ENCODE measurements at places on chromosomes 4 and X.
A peak's percentile ranks its signal among the peaks of the same experiment; 100 is the strongest.

GRCh38 chrX:1249101-1249887 lies 19.3 kb upstream of the CSF2RA start:
- H3K36me3 ChIP-seq: no peaks in the 10 kb centered on the region
- H3K4me3 ChIP-seq: peak overlapping the region; percentile 35
- H3K4me1 ChIP-seq: peaks cover 18% of the 10 kb centered on the region
- H3K27me3 ChIP-seq: peaks cover 10% of the 10 kb centered on the region
- peak overlapping the region; percentile 57 for H3K27ac ChIP-seq
- DNase-seq: peak; percentile 64

GRCh38 chr4:21763855-21764254 lies 184.7 kb downstream of the KCNIP4 start:
- no peaks in the 10 kb centered on the region for H3K36me3 ChIP-seq
- DNase-seq: no peak
- H3K27ac ChIP-seq: no peak overlapping the region

- H3K36me3 ChIP-seq: no peaks in the 10 kb centered on the region
- H3K4me3 ChIP-seq: no peak overlapping the region
- no peak for DNase-seq
- H3K27me3 ChIP-seq: no peaks in the 10 kb centered on the region
- no peak overlapping the region for H3K27ac ChIP-seq
- no peaks in the 10 kb centered on the region for H3K4me1 ChIP-seq
Measured at GRCh38 chrX:40809210-40809609, 73.9 kb upstream of the MED14 start.

- no peak overlapping the region for H3K4me3 ChIP-seq
- no peak for DNase-seq
- H3K27ac ChIP-seq: no peak overlapping the region
Measured at GRCh38 chr4:100014616-100015015, 64.5 kb upstream of the H2AZ1 start.

DNA sequence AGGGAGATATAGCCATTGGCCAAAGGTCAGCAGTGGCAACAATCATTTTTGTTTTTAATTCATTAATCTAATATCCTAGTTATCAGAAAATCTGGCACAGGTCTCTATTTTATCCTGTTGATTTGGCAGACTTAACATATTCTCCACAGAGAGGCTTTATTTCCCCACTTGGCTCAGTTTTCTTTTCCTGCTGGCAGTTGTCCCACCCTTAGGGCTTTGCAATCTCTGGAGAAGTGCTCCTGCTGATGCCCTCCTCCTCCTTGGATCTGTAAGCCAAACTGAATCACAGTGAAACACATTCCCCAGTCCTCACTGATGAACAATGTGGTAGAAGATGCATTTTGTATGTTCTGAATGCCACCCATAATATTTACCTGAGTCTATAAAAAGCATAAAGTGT lies 889.7 kb downstream of the PDHA2 start:
- DNase-seq: no peak
- H3K27ac ChIP-seq: no peak overlapping the region
- H3K4me3 ChIP-seq: no peak overlapping the region
- no peaks in the 10 kb centered on the region for H3K36me3 ChIP-seq
